AG04449 (cell line): ENCODE measurements at places on chromosomes 16 and 17.
A peak's percentile ranks its signal among the peaks of the same experiment; 100 is the strongest.

DNA sequence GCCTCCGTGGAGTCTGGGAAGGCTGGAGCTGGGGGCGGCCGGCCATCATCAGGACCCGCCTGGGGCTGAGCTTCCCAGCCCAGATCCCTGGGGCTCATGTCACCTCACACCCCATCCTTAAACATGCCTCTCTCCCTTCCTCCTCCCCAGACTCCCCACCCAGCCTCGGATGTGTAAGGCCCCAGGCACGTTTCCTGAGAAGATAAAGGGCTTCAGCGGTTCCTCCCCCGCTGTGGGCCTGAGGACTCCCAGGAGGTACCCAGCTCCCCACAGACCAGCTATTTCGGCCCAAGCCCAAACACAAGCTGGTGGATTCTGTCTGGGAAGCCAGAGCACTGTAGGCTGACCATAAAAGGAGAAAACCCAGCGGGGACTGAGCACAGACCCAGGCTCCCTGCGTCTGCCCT, 49.2 kb downstream of the MYH11 start:
- DNase-seq = no peak

DNA sequence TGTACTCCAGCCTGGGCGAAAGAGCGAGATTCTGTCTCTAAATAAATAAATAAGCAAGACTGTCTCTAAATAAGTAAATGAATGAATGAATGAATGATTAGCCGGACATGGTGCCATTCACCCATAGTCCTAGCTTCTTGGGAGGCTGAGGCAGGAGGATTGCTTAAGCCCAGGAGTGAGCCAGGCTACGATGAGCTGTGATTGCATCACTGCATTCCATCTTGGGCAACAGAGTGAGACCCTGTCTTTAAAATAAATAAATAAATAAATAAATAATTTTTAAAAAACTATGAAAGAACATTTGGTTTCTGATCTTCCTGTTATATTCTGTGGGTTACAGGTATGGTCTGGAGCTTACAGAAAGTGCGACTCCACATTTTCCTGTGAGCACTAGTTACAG, 65.0 kb downstream of the C17orf58 start:
- DNase-seq = no peak

- DNase-seq = peak; percentile 89
These were observed 76.0 kb downstream of the WIPI1 start for GRCh38 chr17:68381076-68381900.

DNA sequence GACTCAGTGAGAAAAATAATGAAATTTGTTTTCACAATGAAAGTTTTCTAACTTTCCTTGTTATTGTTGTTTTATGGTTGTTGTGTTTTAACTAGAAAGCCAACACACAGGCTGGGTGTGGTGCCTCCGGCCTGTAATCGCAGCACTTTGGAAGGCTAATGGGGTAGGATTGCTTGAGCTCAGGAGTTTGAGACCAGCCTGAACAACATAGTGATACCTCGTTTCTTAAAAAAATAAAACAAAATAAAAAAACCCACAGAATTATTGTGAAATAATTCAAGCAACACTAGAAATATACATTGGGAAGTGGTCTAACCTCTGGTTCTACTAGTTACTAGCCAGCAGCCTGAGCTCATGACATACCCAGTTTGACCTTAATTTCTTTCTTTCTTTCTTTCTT, 630 bp downstream of the MILR1 start:
- no peak for DNase-seq

DNA sequence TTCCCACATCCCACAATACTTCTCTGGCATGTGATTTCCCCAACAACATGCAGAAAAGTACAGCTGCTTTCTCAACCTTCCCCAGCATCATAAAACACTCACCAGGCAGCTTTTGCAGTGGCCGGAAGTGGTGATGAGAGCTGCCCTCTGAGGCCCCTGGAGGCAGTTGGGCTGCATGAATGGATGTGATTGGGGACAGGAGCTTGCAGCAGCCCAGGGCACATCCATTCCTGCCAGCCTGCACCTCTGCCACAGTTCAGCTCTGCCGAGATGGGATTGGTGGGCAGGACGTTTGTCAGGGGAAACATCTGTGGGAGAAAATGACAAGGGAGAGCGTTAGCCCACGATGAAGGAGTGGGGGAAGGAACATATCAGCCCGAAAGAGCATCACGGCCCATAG, 19.8 kb downstream of the NUBP1 start:
- no peak for DNase-seq

GRCh38 chr16:84278968-84279367, 15.7 kb upstream of the WFDC1 start:
- no peak for DNase-seq

- no peak for DNase-seq
These were observed 219.7 kb downstream of the IRF8 start for GRCh38 chr16:86118467-86119307.

GRCh38 chr17:44049294-44050060, 17.0 kb downstream of the LSM12 start:
- DNase-seq = no peak

DNA sequence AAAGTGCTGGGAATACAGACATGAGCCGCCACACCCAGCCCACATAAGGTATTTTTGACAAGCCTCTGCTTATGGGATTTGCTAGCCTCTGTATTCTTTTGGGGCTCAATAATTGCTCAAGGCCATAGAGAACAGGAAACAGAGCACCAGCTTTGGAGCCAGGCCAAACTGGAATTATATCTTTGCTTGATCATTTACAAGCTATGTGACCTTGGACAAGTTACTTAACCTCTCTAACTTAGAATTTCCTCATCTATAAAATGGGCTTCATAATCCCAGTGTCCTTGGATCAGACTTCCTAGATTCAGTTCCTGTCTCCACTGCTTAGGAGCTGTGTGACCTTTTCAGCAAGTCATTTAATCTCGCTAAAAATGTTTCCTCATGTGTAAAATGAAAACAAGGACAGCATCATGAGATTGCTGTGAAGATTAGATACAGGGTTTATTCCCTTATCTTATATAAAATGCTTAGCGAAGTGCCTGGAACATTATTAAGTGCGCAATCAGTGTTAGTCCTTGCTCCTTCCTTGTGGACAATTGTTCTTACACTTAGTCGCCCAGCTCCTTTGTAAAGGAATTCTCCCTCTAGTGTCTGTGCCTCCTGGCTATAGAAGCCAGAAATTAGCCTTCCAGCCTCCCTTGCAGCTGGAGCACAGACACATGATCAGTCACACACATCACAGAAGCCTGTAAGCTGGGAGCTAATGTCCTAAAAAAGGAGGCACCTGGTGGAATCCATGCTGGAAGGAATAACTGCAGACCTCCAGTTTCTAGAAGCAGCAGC, 16.6 kb downstream of the KRT9 start:
- no peak for DNase-seq

DNA sequence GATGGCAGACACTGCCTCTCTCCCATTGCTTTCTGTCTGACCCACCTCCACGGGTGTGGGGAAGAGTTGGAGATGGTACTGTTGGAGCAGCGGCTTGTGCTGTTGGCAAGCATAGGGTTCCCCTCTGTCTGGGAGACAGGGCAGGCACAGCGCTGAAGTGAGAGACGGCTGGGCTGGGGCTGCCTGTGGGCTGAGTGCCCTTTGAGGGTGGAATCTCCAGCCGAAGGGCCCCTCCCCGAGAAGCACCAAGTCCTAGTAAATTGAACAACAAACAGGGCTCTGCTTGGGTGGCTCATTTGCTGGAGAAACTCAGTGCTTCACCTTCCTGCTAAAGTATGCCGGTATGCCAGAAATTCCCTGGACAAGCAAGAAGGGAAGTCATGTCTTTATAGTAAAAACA, 79.7 kb downstream of the KSR1 start:
- DNase-seq = no peak

- DNase-seq = no peak
These were observed 42.8 kb downstream of the KANSL1 start for GRCh38 chr17:46150216-46150963.

- no peak for DNase-seq
These were observed 2.3 kb upstream of the MT1M start for GRCh38 chr16:56630134-56630533.

- DNase-seq = no peak
These were observed 95.0 kb downstream of the PRKCB start for GRCh38 chr16:23930791-23931190.

DNA sequence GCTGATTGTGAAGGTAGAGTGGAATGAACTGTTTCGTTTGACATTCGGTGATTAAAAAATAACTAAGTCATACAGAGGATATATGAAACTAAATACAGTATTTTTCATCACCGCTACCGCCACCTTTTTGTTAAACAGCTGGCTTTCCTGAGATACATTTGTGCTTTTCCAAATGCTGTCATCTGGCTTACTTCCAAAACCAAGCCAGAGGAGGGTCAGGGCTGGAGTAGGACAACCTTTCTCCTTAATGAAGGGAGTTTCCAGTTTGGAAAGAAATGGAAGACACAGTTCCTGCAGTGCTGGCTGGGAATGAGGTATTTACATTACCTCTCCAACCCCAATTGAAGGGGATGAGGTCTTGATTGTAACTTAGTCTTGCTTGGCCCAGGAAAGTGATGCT, 3.2 kb downstream of the TNRC6C start:
- no peak for DNase-seq

GRCh38 chr16:23801378-23801777, 34.4 kb upstream of the PRKCB start:
- no peak for DNase-seq

- no peak for DNase-seq
These were observed 63.5 kb downstream of the SPECC1 start for GRCh38 chr17:20072692-20072992.

DNA sequence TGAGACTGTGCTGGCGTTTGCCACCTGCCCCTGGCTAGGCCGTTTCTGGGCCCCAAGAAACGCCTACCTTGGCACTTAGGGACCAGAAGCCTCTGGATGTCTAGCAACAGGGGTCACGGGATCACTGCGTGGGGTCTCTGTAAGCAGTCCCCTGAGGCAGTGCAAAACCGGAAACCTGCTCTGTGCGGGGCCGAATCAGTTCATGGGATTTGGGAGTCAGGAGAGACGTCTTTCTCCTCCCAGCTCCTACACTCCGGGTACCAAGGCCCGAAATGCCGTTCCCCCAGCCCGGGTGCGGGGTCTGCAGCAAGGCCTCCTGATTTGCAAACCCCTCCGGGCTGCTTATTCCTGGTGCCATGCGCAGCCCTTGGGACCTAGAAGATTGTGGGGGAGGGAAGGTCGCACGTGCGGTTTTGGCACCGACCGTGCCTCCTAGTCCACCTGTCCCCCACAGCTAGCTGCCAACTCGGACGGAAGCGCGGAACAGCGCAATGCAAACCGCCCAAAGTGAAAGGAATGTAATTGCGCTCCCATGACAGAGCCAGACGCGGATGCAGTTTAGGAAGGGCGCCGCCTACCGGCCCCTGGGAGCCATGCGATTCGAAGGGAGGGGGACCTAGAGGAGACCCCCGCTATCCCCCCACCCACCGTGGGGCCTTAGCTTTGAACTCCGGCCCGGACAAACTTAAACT, 6.5 kb downstream of the IRX5 start:
- no peak for DNase-seq

DNA sequence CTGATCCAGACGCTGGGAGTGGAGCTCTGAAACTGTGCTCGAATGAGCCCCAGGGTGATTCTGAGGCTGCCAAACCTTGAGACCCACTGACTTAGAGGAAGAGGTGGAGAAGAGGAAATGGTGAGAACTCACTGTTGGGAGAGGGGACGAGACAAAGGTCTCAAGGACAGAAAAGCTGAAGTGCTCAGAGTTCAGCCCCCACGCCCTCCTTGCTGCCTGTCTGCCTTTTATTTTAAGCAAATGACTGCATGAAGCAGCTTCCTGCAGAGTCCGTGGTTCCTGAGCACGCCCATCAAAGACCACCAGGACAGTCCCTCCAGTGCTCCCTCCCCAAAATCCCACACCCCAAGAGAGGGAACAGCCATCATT, 20.4 kb downstream of the COTL1 start:
- no peak for DNase-seq

- DNase-seq = no peak
These were observed 22.1 kb downstream of the TRIM25 start for GRCh38 chr17:56891751-56892150.

GRCh38 chr17:60750640-60751039, 73.0 kb downstream of the BCAS3 start:
- no peak for DNase-seq

GRCh38 chr16:59336136-59336695, 602.1 kb upstream of the GOT2 start:
- DNase-seq = no peak

DNA sequence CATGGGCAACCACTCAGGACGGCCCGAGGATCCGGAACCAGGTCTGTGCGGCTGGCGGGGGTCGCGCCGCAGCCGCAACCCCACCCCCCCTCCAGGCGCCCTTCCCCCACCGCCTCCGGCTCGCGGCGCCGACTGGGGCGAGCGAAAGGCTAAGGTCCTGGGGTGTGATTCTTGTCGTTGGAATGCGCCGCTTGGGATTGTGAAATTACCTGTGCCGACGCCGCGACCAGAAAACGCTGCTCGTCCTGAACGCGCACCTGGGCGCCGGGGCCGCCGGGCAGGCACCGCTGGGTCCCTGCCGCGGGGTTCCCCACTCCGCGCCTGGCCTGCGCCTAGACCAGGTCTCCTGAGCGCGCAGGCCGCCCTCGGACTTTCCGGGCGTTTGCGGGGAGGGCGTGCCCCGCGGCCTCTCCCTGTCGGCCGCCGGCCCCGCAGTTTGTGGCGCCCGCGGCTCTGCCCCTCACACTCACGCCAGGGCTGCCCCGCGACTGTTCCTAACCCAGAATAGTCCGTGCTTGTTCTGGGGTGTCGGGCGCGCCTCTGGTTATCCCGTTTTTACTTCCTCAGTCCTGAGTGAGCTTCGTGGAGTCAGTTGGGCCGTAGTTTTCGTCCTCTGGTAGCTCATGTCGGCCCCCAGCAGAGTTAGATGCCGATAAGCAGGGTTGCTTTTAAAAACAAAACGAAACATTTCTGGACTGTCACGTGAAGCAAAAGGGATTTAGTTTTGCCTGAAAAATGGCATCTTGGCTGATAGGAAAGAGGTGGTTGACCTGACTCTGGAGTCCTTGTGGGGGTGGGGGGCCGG, 147.2 kb downstream of the SPECC1 start:
- no peak for DNase-seq

- DNase-seq = no peak
These were observed 8.3 kb upstream of the CDH5 start for GRCh38 chr16:66358231-66358630.

DNA sequence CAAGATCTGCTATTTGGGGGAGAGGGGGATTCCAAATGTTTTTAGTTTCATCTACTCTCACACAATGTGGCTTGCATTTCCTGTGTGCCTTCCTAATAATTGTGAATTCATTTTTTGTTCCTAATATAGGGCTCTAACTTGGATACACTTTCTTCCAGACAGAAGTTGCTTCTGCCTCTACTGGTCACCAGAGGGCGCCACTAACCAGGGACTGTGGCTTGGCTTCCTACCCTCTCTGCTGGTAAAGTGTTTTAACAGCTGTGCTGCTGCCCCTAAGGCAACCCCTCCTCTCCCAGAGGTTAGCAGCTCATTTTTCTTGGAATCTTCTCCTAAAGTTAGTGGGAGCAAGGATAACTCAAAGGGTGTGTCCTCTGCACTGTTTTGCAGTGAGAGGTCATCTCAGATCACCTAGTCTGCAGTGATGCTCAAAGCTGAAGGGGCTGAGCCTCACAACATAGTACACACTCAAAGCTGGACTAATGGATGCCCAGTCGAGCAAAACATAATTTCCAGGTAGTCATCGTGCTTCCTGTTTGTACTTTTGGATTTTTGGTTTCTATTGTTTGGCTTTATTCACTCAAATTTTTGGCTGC, 5.0 kb upstream of the PRSS54 start:
- DNase-seq = no peak

GRCh38 chr17:78108726-78109488, 19.6 kb downstream of the TMC6 start:
- no peak for DNase-seq

- no peak for DNase-seq
These were observed 204.1 kb downstream of the COPRS start for GRCh38 chr17:31654936-31655335.

GRCh38 chr16:55184619-55185018, 139.4 kb upstream of the IRX6 start:
- DNase-seq = no peak
